Heart left ventricle (tissue), 16 donors: ENCODE measurements at places on chromosomes 12 and 14. TPM values are rescaled to one million over a fixed set of nuclear protein-coding genes. Genes with fewer than 3 reads are reported as not detected.

DNA sequence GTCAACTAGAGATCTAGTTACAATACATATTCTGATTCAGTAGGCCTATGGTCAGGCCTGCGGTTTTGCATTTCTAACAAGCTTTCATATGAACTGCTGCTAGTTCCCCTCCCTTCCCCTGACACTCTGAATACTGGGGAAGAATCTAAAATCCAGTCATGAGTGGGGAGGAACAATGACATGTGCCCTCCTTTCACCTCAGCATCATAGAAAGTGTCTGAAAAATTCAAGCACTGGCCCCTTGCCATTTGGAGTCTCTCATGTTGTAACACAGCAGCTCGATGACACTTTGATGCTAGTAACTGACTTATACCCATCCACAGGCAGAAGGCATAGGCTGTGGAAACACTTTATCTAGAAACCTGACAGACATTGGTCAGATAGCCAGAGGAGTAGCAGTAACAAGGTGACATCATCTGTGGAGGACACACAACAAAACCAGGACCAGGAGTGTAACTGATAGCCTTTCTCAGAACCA, 161.9 kb upstream of the RASSF8 start:
- DNase-seq = no peak

DNA sequence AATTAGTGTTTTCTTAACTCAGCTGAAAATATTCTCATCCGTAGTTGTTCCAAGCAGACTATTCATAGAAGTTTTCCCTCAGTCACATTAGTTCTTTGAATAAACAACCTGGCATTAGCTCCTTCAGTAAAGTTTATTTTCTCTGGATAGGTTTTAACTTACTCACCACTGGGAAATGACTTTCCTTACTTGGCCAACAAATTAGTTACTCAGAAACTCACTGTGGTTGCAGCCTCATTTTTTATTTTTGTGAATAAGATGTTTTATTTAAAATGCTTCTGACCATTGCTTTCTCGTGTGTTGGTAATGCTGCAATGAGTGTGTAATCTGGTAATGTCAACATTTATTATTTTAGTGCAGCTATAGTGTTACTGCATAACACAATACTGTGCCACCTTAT, 74.9 kb downstream of the NOVA1 start:
- DNase-seq = no peak

- no peak for DNase-seq
Measured at GRCh38 chr12:67068204-67068731, 200.9 kb upstream of the CAND1 start.

DNA sequence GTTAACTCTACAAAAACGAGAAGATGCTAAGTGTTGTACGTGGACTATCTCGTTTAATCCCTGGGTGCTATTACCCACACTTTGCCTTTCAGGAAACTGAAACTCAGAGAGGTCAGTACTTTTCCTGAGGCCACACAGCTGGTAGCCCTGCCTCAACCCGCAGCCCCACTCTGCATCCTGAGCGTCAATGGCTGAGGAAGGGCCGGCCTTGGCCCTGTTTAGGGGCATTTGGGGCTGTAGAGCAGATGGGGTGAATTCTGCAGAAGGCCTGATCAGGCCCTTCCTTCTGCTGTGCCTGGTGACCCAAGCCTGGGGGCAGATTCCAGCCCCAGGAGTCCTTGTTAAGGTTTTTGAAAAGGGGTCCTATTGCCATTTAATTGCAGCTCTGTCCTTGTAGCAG, 3.7 kb upstream of the CCDC197 start:
- no peak for DNase-seq

Gene PPP2R5E
- 40.0 TPM for total RNA-seq
